ENCODE measurements at places on chromosomes 1 and 21.

DNA sequence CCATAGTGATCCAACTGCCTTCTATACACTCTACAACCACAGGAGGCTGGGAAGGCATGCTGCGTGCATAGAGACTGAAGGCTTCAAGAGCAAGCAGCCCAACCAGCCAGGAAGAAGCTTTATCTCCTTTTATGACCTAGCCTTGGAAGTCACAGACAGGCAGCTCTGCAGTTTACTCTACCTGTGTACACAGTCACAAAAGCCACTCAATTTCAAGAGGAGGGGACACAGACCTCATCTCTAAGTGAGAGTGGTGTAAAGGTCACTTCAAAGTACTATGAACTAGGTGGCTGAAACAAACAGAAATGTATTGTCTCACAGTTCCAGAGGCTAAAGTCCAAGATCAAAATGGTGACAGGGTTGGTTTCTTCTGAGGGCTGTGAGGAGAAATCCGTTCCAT, 69.6 kb upstream of the GJB5 start:
- DNase-seq, result no peak

DNA sequence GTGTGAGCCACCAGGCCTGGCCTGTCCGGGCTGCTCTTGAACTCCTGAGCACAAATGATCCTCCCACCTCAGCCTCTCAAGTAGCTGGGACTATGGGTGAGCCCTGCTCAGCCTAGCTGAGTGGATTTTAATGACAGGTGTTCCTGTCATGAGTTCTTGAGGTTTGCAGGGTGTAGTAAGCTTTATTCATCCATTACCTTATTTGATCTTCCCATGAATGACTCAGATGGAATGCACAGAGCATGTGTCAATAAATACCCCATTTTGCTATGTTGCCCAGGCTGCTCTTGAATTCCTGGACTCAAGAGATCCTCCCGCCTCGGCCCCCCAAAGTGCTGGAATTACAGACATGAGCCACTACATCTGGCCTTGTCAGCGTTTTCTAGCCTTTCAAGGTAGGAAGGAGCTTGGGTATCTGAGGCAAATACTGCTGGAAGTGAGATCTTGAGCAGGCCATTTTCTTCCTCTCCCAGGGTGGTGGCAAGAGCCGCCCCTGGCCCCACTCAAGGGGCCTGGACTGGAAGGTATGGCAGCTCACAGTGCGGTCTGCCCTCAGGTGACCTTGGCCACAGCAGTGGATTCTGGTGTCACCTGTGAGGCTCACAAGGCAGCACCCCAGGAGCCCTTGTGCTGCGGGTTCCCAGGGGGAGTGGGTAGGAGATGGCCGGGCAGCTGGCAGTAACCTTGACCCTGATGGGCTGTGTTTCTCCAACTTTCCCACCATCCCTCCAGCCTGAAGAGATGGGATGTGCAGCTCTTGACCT, 20.0 kb downstream of the PIK3CD start:
- no peak for DNase-seq

DNA sequence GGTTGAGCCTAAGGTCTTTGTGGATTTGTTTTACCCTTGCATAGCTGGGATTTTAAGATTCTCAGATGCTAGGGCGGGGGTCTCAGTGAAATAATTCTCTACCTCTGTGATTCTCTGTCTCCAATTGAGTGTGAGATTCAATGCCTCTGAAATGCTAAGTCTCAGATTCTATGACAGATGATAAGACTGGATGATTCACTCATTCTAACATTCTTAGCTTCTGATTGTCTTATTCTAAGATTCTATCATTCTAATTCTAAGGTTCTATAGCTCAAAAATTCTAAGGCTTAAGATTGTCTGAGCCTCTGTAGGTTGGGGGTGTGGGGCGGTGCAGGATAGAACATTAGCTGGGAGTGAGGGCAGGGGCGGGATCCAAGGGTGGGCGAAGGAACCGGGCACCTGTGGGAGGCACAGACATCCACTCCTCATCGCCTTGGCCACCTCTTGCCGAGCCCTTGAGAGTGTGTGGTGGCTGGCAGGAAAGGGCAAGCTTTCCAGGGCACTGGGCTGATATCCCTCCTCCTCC, 29.5 kb downstream of the ADGRB2 start:
- no peak for DNase-seq

- peak; percentile 89 for DNase-seq
Measured at GRCh38 chr1:44786138-44786840, 1.7 kb downstream of the BEST4 start.

DNA sequence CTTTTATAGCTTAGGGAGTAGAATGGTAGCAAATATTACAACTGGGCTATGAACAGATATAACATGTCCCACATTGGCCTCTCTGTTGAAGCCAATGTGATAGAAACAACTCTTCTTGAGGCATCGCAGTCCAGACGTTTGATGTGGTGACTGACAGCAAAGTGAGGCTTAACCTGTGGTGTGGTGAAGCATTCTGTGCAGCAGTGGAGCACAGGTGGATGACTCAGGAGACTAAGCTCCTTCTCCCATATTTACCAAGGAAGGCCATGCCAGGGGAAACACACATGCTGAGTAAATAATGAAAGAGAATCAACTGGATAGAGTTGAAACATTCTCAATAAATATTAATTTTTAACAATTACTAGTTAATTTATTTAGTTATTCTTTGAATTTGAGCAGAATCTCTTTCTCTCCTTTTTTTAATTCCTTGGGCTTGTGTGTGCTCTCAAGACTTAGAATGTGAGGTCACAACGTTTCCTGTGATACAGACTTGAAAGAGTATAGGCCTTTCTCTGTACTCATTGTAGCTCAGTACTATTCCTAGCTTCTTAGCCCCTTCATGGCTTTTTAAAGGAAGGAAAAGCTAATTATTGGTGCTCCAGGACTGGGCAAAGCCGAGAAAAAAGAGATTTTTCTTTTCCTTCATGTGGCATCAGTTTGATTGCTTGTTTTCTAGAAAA, 17.6 kb downstream of the CRB1 start:
- DNase-seq, result no peak

DNA sequence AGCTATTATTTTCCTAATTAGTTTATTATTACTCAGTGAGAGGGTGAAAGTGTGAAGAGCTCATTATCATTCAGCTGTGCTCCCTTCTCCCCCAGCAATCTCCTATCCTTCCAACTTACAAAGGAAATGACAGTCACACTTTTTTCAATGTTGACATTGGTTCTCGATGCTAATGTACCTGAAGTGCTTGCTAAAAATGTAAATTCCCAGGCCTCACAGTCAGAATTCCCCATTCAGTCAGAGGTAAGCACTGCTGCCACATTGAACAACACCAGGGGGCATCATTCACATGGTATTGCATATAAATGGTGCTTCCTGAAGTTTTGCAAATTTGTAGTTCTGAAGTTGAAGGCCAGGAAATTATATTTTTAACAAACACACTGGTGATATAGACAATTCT, 132.7 kb upstream of the FOXD3 start:
- peak; percentile 95 for DNase-seq

- DNase-seq, result no peak
Measured at GRCh38 chr1:119914071-119914470, 17.8 kb upstream of the ADAM30 start.
